ENCODE measurements at places on chromosomes 2 and 18.

DNA sequence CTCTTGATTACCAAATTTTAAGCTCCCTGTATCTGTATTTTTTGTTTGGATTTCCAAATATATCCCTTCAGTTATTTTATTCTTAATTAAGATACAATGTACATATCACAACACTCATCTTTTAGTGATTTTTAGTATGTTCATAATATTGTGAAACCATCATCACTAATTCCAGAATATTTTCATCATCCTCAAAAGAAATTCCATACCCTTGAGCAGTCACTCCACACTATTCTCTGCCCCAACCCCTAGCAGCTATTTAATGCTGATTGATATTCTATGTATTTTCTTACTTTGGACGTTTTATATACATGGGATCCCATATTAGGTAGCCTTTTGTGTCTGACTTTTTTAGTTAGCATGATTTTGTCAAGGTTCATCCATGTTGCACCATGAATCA is 127.4 kb upstream of the SLC8A1 start:
- DNase-seq = no peak

GRCh38 chr2:115161081-115161770 is 718.8 kb downstream of the DPP10 start:
- peak; percentile 76 for DNase-seq

DNA sequence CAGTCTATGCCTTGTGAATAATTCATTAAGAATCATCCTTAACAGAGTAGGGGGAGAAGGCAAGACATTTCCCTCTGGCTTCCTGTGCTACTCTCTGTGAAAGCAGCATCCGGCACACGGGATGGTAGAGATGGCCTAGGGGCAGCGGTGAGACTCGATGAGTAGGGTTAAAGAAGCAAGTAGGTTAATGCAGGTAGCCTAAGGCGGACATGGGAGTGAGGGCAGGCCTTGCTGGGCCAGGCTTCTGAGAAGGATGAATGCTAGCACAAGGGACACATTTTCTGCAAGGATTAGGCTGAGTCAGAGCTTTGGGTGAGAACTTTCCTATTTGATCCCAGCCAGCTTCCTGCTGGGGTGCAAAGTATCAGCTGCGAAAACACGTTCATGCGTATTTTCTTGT is 80.8 kb downstream of the NXPH2 start:
- no peak for DNase-seq

DNA sequence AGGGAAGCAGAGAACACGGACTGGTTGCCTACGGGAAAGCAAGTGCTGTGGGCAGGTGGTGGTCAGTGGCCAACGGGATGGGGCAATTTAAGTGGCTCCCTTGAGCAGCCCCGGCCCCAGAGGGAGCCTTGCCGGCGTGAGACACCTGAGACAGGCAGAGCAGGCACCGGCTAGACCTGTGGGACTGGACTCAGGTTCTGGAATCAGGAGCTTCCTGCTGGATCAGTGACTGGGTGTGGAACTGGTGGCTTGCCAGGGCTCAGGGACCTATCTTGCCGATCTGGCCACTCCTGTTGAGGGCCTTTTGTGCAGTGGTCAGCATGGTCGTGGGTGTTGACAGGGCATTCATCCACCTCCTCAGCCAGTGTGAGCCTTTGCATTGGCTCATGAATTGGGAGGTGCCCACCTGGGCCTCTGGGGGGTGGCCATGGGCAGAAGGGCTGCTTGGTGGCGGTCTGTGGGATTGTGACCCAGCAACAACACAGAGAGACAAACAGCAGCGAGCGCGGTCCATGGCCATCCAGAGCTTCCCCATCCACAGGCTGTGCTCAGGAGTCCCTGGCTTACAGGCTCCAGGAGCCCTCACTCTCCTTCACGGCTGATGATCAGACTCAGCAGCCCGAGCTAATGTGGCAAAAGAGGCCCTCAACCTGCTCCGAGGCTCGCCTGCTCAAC is 85.4 kb upstream of the ZNF516 start:
- no peak for DNase-seq

DNA sequence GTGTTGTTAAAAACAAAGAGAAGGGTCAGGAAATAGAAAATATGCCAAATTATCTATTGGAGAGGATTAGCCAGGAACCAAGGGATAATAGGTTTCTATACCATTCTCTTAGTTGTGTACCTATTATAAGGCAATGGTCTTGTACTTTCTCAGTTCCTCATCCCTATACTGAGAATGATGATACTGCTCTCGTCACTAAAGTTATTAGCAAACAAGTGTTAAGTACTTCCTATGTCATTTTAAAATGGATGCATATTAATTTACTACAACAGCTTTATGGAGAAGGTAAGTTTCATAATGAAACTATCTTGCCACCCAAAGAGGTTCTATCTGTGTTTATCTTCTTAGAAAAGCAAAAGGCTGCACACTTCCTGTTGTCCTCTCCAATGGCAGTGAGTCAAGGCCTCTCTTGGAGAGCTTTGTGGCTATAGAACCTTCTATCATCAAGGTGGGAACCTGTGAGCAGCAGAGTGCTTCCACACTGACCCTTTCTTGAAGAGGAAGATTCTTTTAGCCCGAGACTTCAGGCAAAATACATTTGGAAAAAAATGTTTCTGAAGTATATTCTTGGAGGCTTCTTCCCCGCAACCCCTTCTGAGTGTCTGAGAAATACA is 460.7 kb upstream of the FANCL start:
- DNase-seq = no peak

DNA sequence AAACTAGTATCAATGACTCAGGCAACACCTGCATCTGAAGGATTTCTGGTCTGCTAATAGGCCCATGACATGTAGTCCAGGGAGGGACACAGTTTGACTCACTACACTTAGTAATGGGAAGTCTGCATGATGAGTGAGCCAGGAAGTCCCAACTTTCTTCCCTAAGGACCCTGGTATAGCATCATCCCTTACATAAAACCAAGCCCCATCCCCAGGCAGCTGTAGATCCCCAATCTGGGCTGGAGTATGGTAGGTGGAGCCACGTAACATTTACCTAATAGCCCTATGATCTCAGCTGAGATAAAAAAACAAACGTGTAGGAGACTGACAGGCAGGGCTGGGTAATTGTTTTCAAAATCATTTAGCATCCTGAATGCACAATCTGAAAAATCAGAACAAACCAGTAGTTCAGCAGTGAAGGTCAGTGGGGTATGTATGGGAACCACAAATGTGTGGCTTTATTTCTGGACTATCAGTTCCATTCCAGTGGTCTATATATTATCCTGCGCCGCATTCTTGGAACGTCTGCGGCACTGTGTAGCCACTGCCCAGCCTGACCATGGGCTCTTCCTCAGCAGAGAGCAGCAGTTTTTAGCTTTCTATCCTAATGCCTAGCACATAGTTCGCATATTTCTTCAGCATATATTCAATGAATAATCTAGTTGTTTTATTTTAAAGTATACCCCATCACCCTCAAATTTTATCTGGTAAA is 33.5 kb downstream of the EPB41L3 start:
- DNase-seq = no peak

DNA sequence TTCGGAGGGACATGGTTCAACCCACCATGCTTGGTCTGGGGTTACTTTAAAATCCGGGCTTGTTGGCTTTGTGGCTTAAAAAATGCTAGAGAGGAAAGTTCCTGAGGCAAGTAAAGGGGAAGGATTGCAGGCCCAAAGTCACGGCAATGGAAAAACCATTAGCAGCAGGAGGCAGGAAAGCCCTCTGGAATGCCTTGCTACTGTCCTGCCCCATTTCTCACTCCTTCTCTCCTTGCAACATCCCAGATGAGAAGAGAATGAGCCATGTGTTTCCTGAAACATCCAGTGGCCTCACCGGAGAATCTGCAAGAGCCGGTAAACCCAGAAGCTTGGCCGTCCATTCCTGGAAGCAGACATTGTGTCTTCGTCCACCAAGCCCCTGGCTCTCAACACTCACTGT is 97.4 kb upstream of the LCLAT1 start:
- no peak for DNase-seq

GRCh38 chr2:130786076-130786475 is 30.7 kb downstream of the AMER3 start:
- DNase-seq = no peak

DNA sequence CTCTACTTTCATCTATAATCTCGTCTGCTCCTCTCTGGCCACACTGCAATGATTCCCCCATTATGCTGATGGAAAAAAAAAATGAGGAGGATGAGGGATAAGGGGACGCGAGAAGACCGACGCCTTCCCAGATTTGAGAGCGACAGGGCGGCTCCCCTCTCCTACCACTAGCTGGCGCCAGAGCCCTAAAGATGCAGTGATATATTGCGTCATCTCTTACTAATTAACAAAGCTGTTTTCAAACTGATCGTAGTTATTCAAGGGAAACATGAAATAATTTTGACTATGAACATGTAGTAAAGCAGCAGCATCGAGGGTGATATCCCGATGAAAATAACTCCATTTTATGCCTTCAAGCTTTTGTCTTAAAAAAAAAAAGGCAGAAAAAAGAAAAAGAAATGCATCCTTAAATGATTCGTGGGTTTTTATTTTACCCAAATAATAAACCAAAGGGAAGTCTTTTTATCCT is 48.0 kb upstream of the HNRNPA3 start:
- DNase-seq = peak; percentile 72

GRCh38 chr2:28408764-28409599 is 16.3 kb downstream of the FOSL2 start:
- no peak for DNase-seq

DNA sequence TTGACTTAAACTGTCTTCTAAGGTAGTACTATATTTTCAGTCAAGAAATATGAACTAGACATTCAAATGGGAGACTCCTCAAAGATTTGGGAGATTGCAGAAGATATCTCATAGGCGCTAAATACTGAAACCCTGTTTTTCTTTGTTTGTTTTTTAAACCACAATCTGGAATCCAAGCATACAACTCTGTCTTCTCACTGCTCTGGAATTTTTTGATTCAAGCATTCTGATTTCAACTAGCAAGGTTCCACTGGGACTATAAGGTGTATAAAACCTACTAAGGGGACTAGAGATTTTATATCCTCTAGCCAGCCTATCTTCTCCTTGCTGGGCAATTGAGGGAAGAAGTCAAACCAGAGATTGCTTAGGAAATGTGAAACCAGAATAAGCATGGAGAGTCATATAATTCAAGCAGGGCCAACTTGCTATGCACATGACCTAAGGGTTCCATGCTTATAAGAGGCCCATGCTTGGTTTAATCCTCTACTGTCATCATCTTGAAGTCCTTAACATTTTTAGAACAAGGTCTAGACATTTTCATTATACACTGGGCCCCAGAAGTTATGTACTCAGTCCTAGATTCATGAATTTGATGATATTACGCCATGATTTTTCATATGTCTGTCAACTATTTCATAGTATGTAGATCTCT is 405.5 kb downstream of the PARD3B start:
- no peak for DNase-seq

DNA sequence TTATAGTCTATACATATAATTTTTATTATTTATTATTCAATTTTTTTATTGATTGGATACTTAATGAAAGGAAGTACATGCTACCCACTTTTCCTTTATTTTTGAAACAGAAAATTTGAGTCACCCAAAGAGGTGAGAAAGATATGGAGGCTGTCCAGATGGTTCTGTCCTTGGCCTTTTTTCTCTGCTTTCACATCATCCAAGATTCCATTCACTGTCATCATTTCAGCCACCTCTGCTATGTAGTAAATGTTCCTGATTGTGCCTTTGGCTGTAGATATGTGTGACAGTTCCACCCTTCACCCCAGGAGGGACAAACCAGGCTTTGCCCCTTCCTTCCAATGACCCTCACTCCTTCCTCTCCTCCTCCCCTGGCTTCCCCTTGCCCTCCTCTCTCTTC is 675.7 kb upstream of the ID2 start:
- DNase-seq = no peak

GRCh38 chr2:220366765-220367164 is 739.3 kb downstream of the SLC4A3 start:
- no peak for DNase-seq

- no peak for DNase-seq
These were observed 3.5 kb upstream of the LBX2 start for GRCh38 chr2:74502720-74503505.

DNA sequence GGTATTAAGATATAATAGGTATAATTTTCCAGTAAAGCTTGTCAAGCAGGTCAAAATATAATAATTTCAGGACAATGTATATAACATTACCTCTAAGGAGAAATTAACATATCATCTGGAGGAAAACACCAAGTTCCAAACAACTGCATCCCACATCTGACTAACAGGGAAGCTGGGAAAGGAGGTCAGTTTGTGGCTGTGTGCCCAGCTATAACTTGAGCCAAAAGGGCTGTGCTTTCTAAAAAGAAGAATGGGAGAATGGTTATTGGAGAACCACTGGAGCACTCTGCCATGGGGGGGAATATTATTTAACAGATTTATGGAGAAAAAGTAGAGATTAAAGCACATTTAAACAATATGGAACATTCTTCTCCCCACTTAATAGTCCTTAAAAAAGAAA is 390.6 kb upstream of the PKDCC start:
- no peak for DNase-seq

DNA sequence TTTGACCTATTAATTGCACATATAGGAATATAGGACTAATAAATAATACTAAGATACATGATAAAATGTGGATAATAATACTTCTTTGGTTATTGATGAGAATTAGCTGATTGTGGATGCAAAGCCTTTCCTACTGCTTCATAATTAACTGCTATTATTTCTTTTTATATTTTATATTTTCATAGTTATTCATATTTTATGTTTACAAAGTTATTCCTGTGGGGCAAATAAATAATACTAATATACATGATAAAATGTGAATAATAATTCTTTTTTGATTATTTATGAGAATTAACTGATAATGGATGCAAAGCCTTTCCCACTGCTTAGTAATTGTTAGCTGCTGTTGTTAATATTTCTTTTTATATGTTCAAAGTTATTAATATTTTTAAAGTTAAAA is 146.7 kb downstream of the EHBP1 start:
- no peak for DNase-seq

DNA sequence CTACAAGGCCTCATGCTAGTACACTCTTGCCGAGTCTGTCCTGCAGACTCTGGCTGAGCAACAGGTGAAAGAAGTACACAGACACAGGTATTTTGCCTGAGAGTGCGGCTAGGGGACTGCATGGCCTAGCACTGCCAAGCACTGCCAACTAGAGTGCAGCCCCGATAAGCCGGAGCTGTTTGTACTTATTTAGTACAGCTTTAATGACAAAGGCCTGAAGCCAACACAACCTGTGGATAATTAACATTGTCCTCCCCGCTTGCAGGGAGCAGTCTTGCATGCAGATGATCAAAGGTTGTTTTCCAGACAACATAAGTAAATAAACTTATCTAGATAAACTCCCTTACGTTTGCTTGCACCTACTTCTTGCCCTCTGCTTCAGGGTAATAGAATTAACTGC is 63.7 kb upstream of the MMADHC start:
- no peak for DNase-seq

GRCh38 chr18:9831036-9831722 is 54.6 kb upstream of the TXNDC2 start:
- DNase-seq = no peak
